Cardiac muscle cell (in vitro differentiated cells and primary cell): ENCODE measurements at places on chromosomes 7 and 10.

GRCh38 chr7:124255041-124255655 lies 222.3 kb upstream of the TMEM229A start:
- no peak for DNase-seq
- no peaks in the 10 kb centered on the region for H3K27me3 ChIP-seq
- H3K4me3 ChIP-seq = no peak overlapping the region
- peaks cover 40% of the 10 kb centered on the region for H3K4me1 ChIP-seq
- peak overlapping the region; percentile 61 for H3K27ac ChIP-seq
- no peaks in the 10 kb centered on the region for H3K36me3 ChIP-seq

GRCh38 chr10:59585046-59585700 lies 124.5 kb downstream of the SLC16A9 start:
- no peaks in the 10 kb centered on the region for H3K36me3 ChIP-seq
- no peaks in the 10 kb centered on the region for H3K27me3 ChIP-seq
- H3K4me1 ChIP-seq = no peaks in the 10 kb centered on the region
- H3K4me3 ChIP-seq = no peak overlapping the region
- DNase-seq = no peak
- H3K27ac ChIP-seq = no peak overlapping the region

GRCh38 chr7:153886506-153887441 lies 165.4 kb upstream of the DPP6 start:
- peak overlapping the region; percentile 21 for H3K4me3 ChIP-seq
- H3K27me3 ChIP-seq = peaks cover 40% of the 10 kb centered on the region
- no peak overlapping the region for H3K27ac ChIP-seq
- H3K4me1 ChIP-seq = no peaks in the 10 kb centered on the region

- H3K4me3 ChIP-seq = no peak overlapping the region
- no peaks in the 10 kb centered on the region for H3K27me3 ChIP-seq
- DNase-seq = no peak
- H3K27ac ChIP-seq = peak overlapping the region; percentile 48
- H3K36me3 ChIP-seq = no peaks in the 10 kb centered on the region
These were observed 67.1 kb downstream of the PIP4K2A start for GRCh38 chr10:22647244-22647643.

DNA sequence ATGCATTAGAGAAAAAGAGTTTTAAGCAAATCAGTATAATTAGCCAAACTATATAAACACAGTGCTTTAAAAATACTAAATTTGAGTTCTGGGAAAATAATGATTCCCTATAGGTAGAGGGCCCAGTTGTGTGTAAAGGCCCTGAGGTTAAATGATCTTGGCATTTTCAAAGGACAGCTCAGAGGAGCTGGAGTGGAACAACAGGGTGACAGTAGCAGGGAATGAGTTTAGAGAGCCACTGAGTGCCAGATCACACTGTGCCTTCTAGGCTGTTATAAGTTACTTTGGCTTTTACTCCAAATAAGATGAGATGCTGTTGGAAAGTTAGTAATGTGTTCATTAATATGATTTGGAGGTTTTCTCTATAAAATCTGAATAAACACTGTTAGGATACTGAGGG lies 34.6 kb downstream of the VWDE start:
- H3K27me3 ChIP-seq = no peaks in the 10 kb centered on the region
- no peaks in the 10 kb centered on the region for H3K4me1 ChIP-seq
- H3K36me3 ChIP-seq = peaks cover 48% of the 10 kb centered on the region
- no peak for DNase-seq
- peak overlapping the region; percentile 48 for H3K27ac ChIP-seq

DNA sequence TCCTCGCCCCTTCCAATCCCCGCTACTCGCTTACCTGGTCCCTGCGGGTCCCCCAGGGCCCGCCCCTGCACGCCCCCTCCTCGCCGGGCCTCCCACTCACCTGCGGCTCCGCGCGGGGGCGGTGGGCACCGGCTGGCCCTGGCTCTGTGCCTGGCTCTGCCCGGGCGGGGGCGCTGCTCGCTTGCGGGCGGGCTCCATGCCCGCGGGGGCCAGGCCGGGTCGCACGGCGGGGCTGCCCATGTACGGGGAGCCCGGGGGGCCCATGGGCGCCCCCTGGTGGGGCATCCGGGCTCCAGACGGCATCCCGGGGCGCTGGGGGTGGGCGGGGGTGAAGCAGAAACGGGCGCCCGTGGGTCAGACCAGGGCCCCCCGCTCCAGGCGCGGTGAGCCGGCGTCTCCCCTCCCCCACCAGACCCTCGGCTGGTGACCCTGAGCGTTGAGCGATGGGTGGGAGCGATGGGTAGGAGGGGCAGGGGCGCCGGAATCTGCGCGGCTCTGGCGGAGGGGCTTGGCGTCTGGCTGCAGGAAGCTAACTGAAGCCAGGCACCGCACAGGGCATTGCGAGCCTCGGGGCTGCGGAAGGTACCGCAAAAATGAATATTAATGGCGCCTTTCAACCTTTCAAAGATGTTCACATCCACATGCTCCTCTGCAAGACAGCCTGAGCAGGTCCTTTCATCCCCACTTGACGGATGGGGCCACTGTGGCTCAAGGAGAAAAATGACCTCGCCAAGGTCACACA lies 3.0 kb downstream of the SMARCD3 start:
- H3K4me3 ChIP-seq = peak overlapping the region; percentile 31
- H3K36me3 ChIP-seq = peaks cover 28% of the 10 kb centered on the region
- H3K27me3 ChIP-seq = no peaks in the 10 kb centered on the region
- peaks cover 38% of the 10 kb centered on the region for H3K4me1 ChIP-seq

GRCh38 chr7:81111781-81112540 lies 193.1 kb upstream of the SEMA3C start:
- H3K27ac ChIP-seq = no peak overlapping the region
- H3K36me3 ChIP-seq = no peaks in the 10 kb centered on the region

GRCh38 chr10:96415891-96416554 lies 57.2 kb upstream of the OPALIN start:
- no peak overlapping the region for H3K4me3 ChIP-seq
- H3K27ac ChIP-seq = no peak overlapping the region
- H3K27me3 ChIP-seq = peaks cover 6% of the 10 kb centered on the region

DNA sequence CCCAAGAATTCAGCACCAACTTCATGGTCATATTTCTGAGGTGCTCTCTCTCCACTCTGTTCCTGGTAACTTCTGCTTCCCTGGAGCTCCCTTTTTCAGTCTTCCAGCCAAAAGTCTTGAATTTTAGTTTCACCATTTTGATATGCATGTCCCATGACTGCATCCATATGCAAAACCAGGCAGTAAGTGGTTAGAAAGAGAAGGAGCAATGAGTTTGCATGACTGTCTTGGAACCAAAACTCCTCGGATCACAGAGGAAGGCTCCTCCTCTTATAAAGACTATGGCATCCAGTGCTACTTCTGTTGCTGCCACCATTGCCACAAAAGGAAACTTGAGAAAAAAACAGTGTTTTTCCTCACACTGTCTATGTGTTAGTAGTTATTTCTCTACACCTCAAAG lies 269.1 kb upstream of the GLI3 start:
- no peaks in the 10 kb centered on the region for H3K4me1 ChIP-seq
- no peak overlapping the region for H3K27ac ChIP-seq
- no peak for DNase-seq
- H3K27me3 ChIP-seq = no peaks in the 10 kb centered on the region
- no peaks in the 10 kb centered on the region for H3K36me3 ChIP-seq

DNA sequence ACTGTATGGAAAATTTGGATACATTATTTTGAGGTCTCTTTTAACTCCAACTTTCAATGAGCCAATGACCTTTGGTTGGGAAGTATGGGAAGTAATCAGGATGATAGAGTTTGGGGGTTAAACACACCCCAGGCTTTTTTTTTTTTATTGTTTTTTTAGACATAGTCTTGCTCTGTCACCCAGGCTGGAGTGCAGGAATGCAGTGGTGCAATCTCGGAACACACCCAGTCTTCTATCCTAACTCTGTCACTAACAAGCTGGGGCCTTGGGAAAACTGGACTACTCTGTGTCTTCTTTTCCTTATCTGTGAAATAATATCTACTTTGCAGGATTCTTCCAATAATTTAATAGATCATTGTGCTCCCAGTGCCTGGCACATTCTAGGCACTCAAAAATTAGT lies 37.6 kb upstream of the AGBL3 start:
- H3K4me3 ChIP-seq = no peak overlapping the region
- no peak overlapping the region for H3K27ac ChIP-seq
- H3K4me1 ChIP-seq = no peaks in the 10 kb centered on the region

DNA sequence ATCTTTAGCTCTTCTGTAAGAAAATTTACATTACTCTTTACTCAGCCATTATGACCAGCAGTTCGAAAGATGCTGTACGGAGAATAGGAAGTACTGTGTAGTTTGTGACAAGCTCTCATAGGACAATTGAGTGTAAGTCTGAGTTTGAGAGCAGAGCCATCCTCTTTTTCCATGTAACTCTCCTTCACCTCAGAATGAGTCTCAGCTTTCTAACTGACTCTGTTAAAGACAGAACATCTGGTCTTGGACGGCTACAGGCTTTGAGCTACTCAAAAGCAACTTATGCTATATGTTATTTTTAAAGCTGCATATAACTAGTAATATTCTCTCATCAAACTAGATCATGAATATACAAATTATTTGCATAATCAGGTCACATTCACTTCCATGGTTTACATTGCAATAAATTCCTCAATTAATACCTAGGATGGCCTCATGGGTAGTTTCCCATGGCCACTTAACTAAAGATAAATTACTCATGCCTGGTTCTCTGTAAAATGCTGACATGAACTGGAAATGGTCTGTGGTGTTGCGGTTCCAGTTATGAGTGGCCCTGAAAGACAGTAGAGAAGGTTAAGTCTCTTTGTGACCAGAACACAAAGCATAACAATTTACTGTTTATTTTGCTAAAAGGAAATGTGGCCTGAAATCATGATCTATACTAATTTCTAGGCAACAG lies 358.7 kb downstream of the PHF14 start:
- peaks cover 6% of the 10 kb centered on the region for H3K4me1 ChIP-seq
- H3K36me3 ChIP-seq = no peaks in the 10 kb centered on the region
- H3K4me3 ChIP-seq = no peak overlapping the region
- no peak overlapping the region for H3K27ac ChIP-seq

DNA sequence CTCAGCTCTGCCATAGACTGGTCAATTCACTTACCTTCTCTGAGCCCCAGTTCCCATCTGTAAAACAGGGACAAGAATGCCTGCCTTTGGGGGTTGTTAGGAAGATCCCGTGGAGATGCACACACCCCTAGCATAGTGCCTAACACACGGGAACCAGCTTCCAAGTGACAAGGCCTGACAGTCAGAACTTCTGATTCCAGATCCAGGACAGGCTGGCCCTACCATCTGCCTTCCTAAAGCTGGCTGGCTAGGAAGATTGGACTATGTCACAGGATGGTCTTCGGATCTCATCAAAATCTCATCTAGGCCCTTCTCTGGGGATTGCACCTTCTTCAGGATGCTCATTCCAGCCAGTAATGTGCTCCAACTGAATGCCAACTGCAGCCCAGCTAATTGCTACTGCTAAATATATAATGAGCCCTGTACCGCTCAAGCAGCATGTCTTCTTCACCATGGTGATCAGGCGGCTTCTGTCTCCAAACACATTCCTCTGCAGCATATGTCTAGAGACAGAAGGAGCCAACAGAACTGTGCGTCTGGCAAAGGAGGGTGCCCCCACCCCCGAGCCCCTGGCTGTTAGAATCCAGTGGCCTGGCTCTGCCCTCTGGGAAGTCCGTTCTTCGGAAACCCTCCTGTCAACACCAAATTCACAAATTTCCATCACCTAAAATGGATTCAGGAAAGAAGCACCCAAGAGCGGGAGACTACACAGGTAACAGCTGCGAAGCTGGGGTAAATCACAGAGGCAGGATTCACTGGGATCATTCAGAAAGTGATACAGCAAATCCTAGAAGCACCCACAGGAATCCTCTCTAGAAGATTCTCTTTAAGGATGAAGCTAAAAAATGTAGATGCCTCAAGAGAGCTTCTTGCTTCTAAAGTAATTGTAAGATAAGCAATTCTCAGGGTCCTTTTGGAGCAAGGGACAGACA lies 142.1 kb upstream of the EEPD1 start:
- H3K27me3 ChIP-seq = no peaks in the 10 kb centered on the region
- DNase-seq = peak; percentile 28
- H3K27ac ChIP-seq = no peak overlapping the region

DNA sequence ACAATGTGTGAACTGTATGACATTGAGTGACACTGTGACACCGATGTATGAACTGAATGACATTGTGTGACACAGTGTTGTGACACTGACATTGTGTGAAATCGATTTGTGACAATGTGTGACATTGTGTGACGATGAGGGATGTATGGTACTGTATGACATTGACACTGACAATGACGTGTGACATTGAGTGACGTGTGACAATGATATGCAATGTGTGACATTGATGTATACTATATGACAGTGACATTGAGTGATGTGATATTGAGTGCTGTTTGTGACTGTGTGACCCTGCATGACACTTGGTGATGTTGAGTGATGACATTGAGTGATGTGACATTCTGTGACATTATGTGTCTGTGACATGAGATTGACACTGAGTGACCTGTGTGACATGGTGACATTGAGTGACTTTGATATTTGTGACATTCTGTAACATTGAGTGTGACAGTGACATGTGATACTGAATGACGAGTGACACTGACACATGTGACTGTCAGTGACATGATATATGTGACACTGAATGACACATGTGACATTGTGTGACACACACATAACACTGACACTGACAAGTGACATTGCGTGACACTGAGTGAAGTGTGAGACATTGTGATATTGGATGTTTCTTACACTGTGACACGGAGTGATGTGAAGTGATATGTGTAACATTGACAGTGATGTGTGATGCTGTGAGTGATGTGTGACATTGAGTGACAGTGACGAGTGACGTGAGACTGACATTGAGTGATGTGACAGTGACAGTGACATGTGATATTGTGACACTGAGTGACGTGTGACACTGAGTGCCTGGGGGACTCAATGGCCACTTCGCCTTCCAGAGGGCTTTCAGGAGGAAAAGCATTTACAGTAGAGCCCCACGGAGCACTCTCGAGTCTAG lies 167.5 kb downstream of the PRKAG2 start:
- no peaks in the 10 kb centered on the region for H3K27me3 ChIP-seq
- no peak overlapping the region for H3K4me3 ChIP-seq
- H3K36me3 ChIP-seq = no peaks in the 10 kb centered on the region
- peaks cover 23% of the 10 kb centered on the region for H3K4me1 ChIP-seq

GRCh38 chr10:95513008-95513589 lies 48.1 kb downstream of the SORBS1 start:
- no peaks in the 10 kb centered on the region for H3K36me3 ChIP-seq
- no peak overlapping the region for H3K27ac ChIP-seq
- DNase-seq = no peak
- H3K27me3 ChIP-seq = no peaks in the 10 kb centered on the region
- H3K4me1 ChIP-seq = peaks cover 17% of the 10 kb centered on the region

GRCh38 chr10:8150401-8150905 lies 96.0 kb downstream of the GATA3 start:
- no peaks in the 10 kb centered on the region for H3K4me1 ChIP-seq
- H3K27me3 ChIP-seq = no peaks in the 10 kb centered on the region
- H3K27ac ChIP-seq = no peak overlapping the region
- H3K4me3 ChIP-seq = no peak overlapping the region
